ENCODE measurements at places on chromosomes 2 and 18. TPM values are rescaled to one million over a fixed set of nuclear protein-coding genes. Genes with fewer than 3 reads are reported as not detected.

The DSG1 gene
- 17.2 TPM for total RNA-seq

The DHRS9 gene
- total RNA-seq: 1.6 TPM

The ANKRD62 gene
- 0.10 TPM for total RNA-seq

The SKOR2 gene
- not detected for total RNA-seq

The ACMSD gene
- not detected for total RNA-seq

The SOX11 gene
- total RNA-seq: 15.8 TPM

The IL37 gene
- total RNA-seq: not detected

The CCDC85A gene
- total RNA-seq: 7.5 TPM

The D2HGDH gene
- 23.1 TPM for total RNA-seq

The NAT8 gene
- not detected for total RNA-seq

The CFC1 gene
- not detected for total RNA-seq

The ITGB6 gene
- total RNA-seq: 61.3 TPM

The OXER1 gene
- 4.1 TPM for total RNA-seq

The IGFBP5 gene
- total RNA-seq: 499 TPM

The LINC00305 gene
- total RNA-seq: not detected

The BBS5 gene
- 12.2 TPM for total RNA-seq

The TCF7L1 gene
- 11.1 TPM for total RNA-seq

The UGT1A8 gene
- total RNA-seq: 0.31 TPM

The SCLY gene
- 21.2 TPM for total RNA-seq

The NXPH2 gene
- total RNA-seq: 15.7 TPM

The B3GNT7 gene
- total RNA-seq: 2.8 TPM

The GPATCH11 gene
- 7.6 TPM for total RNA-seq

The BCL11A gene
- 19.9 TPM for total RNA-seq

The MARCHF4 gene
- not detected for total RNA-seq

The GALNT14 gene
- total RNA-seq: 5.6 TPM

The C18orf32 gene
- total RNA-seq: 20.9 TPM

The CNTNAP5 gene
- 1.7 TPM for total RNA-seq

The MSGN1 gene
- not detected for total RNA-seq

The ALPI gene
- total RNA-seq: not detected

The HOXD13 gene
- total RNA-seq: not detected

The UGT1A4 gene
- 1.6 TPM for total RNA-seq

The TAF4B gene
- total RNA-seq: 5.3 TPM

The B4GALT6 gene
- total RNA-seq: 7.2 TPM

The ZBTB7C gene
- total RNA-seq: 17.8 TPM

The CD8B2 gene
- not detected for total RNA-seq

The PMAIP1 gene
- total RNA-seq: 15.7 TPM

The GPC1 gene
- total RNA-seq: 133 TPM

The CYTIP gene
- 1.7 TPM for total RNA-seq

The ACVR2A gene
- total RNA-seq: 41.7 TPM

The CCDC195 gene
- not detected for total RNA-seq

The RPS27A gene
- total RNA-seq: 1,190 TPM

The CASP10 gene
- total RNA-seq: 10.8 TPM

The XIRP2 gene
- total RNA-seq: 277 TPM

The CD207 gene
- total RNA-seq: not detected

The UGT1A10 gene
- total RNA-seq: not detected

The PASK gene
- 5.0 TPM for total RNA-seq

The KLHL29 gene
- total RNA-seq: 8.4 TPM

The COL3A1 gene
- total RNA-seq: 6,407 TPM

The DLGAP1 gene
- total RNA-seq: 4.4 TPM

The C1D gene
- total RNA-seq: 54.8 TPM

The NEB gene
- total RNA-seq: 2,139 TPM

The VIT gene
- total RNA-seq: 23.1 TPM
